ENCODE measurements at places on chromosomes 5 and 9.
A peak's percentile ranks its signal among the peaks of the same experiment; 100 is the strongest.

GRCh38 chr5:67165526-67166459 is 30.8 kb downstream of the CD180 start:
- peak; percentile 81 for DNase-seq

DNA sequence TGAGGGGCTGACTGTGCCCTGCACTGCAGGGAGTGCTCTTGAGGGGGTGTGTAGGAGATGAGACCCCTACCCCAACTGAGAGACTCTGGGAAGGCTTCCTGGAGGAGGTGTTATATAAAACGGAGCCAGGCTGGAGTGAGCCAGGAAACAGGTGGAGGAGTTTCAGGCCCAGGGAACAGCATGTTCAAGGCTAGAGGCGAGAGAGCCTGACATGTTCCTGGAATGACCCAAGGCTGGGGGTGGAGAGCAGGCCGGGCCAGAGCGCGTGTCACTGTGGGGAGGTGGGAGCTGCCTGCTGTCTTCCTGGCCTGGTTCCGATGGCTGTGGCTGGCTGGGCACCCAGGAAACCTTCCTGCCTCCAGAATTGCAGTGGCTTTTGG is 48.7 kb downstream of the RXRA start:
- no peak for DNase-seq

GRCh38 chr5:42250-42649 is 49.7 kb upstream of the PLEKHG4B start:
- peak; percentile 39 for DNase-seq

DNA sequence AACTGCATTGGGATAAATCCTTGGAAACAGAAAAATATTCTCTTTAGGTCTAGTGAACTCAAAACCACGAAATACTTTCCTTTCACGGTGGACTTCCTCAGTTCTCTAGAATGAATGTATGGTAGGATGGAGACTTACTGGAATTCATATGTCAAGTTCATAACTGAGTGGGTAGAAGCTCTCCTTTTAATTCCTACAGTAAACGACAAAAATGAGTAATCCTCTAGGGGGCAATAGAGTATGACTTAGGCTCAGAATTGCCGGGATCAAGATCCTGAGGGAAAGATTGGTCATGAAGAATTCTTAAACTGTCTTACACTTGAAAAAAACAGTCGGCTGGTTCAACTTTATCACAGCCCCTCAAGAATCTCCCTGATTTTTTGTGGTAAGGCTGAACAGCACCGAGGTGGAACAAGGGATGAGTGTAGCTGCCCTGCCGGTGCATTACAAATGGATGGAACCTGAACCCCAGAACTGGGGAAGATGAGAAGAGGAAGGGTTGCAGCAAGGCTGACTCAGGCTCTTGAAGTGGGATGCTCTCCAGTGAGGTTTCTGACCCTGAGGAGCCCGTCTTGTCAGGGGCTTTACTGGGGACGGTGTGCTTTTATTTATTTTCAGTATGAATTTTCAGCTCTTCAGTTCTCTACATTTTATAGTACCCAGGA is 14.0 kb upstream of the LOX start:
- peak; percentile 30 for DNase-seq

DNA sequence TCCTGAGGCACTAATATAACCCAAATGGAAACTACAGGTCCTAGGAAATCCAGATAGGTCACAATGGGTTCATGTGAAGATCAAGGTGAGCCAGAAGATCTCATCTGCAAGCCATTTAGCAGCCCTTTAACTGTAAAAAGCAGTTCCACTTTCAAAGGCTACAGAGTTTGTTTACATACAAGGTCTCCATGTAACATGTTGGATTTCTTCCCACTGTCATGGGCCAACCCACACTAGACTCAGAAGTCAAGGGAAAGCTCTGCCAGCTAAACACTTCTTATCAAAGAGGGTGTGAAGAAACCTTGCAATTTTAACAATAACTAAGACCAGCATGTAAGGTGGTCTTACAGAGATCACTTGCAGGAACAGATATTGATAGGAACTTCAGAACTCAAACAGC is 3.8 kb upstream of the CTNNAL1 start:
- no peak for DNase-seq

- no peak for DNase-seq
Observed at GRCh38 chr5:18985171-18985758, 1002.7 kb downstream of the CDH18 start.

GRCh38 chr5:125743939-125744338 is 679.3 kb upstream of the GRAMD2B start:
- no peak for DNase-seq

Measured in LoVo (cell line).